Stimulated activated CD8-positive, alpha-beta memory T cell treated with anti-CD3 and anti-CD28 coated beads, Interleukin-4, amount 100 ng/mL, for 48 hours (primary cell): ENCODE measurements at places on chromosomes 16 and 17.

- no peak for DNase-seq
These were observed 33.5 kb downstream of the GNA13 start for GRCh38 chr17:65022751-65023700.

GRCh38 chr17:32510466-32510865, 23.7 kb downstream of the CDK5R1 start:
- no peak for DNase-seq

DNA sequence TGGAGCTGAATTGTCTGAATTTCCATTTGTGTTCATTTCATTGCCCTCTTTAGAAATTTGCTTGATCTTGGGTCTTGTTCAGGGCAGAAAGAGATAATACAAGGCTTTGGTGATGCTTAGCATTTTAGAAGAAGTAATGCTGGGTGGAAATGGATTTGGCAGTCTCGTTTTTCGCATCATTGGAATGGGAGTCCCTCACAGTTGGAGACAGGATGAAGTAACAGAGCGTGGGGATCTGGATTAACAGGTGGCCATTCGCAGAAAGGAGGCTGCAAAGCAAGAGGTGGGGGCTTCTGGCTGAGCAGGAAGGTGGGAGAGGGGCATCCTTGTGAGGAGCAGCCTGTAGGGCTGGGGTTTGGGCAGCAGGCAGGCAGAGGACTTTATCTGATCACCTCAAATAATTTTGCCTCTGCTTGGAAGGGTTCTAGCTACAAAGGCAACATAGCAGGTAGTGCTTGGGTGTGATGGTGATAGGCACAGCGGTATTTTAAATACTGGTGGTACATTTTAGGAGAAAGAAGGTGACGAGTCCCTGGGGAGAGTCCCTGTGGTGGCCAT, 17.0 kb downstream of the KSR1 start:
- no peak for DNase-seq

DNA sequence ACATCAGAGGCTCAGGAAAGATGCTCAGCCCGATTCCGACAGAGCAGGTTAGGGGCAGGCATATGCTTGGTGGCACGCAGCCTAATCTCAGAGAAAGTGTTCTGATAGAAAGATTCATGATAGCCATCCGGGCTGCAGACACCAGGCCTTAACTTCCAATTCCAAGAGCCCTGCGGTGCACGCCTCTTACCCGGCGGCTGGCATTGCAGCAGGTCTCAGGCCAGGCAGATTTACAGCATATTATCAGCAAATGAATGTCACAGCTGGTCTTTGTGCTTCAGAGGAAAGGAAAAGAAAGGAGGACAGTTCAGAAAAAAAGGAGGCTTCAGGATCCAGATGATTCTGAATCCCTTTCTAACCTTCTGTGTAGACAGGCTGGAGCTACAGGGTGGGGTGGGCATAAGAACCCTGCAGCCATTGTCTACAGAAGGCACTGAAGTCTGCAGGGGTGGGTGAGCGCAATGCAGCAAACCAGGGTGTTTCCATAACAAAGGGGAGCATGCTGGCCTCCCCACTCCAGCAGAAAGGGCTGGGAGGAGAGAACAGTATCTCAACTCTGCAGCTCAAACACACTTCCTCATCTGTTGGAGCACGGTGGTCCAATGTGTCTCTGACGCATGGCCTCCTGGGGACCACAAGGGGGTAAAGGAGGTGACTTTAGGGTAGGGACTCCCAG, 277.4 kb upstream of the XYLT1 start:
- DNase-seq: no peak

DNA sequence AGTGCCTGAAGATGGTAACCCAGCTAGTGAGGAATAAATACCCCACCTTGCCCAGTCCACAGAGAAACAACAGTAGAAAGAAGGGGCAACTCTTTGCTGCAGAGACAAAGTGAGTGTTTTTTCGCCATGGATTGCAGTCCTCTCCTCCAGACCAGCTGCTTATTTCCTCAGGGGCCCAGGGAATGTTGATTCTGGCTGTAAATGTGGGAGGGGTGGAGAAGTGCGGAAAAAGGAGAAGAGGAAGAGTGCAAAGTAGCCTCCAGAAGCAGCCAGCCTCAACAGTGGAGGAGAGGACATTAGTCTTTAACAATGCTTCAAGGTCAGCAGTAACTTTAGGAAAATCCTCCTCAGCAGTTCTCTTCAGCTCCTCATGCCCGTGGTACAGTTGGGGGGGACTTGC, 8.1 kb upstream of the PHLPP2 start:
- DNase-seq: no peak

DNA sequence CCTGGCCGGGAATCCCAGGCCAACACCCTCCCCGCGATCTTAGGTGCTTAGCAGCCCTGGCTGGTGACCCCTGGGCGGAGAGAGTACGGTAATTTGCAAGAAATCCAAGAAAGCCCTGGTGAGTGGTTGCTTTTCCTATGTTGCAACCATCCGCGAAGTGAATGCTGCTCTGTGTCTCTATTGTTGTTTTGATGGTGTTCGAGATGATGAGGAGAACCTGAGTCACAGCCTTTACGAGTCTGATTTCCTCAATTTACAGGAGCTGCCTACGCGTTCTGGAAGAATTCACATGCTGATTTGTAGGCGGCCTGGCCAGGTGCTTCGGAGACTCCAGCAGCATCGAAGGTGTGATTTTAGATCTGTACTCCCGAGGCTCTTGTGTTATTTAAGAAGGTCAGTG, 63.3 kb downstream of the TMEM235 start:
- DNase-seq: no peak

GRCh38 chr17:77827039-77827438, 131.5 kb upstream of the TNRC6C start:
- no peak for DNase-seq
